Skeletal muscle cell (primary cell): ENCODE measurements at places on chromosomes 11 and 22.
A peak's percentile ranks its signal among the peaks of the same experiment; 100 is the strongest.

DNA sequence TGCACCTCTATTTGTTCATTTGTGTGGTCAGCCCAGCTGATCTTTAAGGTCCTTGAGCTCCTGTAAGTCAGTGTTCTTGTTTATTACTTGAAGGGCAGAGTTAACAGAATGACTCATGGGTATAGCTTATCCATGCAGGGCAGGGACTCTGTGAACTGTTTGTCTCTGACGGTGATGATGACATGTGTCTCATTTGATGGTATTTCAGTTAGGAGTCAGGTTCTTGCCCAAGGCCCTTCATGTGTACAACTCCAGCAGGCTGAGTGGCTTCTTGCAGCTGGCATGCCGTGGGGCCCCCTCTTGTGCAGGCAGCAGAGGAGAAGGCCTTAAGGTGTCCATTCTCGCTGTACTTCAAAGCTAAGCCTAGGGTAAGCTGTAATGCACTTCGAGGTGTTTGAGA, 165.1 kb downstream of the DBX1 start:
- peak; percentile 94 for DNase-seq

DNA sequence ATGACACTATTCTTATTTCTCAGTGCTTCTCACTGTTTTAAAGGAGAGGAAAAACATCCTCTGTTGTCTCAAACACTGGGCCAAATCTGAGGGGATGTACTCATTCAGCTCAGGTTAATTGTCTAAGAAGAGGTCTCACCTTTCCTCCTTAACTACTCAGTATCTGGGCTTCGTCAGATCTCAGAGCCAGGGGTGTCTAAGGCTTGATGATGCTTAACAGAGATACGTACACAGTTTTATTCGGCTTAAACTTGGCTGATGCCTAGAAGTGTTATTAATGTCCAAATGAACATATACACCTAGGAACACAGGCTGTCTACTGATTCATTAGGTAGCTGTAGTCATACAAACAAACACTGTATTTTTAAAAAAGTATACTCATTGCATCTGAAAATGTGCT, 85.8 kb downstream of the UVRAG start:
- no peak for DNase-seq

- DNase-seq: no peak
Measured at GRCh38 chr22:31477329-31477728, 12.3 kb downstream of the EIF4ENIF1 start.

- no peak for DNase-seq
Measured at GRCh38 chr11:119115484-119116234, 5.7 kb upstream of the HINFP start.

DNA sequence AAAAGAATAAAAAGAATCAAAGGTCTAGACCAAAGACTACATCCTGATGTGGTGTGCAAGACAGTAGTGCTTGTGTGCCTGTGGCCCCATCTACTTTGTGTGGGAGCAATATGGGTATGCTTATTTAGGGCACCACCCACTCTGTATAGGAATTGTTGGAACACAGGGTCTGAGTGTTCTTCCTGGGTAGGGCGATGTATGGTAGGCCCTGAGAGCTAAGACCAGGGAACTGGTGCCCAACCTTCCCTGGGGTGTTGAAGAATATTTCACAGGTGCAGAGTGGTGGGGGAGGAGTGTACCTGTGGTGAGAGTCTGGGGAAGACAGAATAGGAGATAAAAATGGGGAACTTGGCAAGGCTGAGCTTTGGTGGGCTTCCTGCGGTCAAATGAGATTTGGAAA, 41.9 kb downstream of the MICAL2 start:
- DNase-seq: no peak

DNA sequence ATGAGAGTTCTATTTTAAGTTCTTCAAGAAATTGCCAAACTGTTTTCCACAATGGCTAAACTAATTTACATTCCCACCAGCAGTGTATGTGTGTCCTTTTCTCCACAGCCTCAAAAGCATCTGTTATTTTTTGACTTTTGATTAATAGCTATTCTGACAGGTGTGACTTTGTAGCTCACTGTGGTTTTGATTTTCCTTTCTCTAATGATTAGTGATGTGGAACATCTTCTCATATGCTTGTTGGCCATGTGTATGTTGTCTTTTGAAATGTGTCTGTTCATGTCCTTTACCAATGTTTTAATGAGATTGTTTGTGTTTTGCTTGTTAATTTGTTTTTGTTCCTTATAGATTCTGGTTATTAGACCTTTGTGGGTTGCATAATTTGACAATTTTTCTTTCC, 18.0 kb upstream of the RAB38 start:
- no peak for DNase-seq

- DNase-seq: no peak
Measured at GRCh38 chr11:65014726-65015227, 817 bp downstream of the ARL2 start.

DNA sequence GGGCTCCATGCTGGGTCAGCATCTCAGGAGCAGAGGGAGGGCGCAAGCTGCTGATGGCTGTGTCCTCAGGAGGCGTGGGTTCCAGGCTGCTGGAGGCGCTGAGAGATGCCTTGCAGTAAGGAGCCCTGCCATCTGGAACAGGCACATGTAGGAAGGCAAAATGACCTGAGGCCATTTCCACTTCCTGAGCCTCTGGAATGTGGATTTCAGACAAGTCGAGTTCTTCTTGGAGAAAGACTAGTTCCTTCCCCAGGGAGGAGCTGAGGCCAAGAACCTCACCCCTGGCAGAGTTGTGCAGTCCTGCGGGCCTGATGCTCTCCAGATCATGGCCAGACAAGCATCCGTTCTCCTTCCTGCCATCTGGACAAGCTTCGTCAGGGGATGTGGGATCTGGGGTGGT, 19.3 kb downstream of the HPS4 start:
- DNase-seq: no peak

DNA sequence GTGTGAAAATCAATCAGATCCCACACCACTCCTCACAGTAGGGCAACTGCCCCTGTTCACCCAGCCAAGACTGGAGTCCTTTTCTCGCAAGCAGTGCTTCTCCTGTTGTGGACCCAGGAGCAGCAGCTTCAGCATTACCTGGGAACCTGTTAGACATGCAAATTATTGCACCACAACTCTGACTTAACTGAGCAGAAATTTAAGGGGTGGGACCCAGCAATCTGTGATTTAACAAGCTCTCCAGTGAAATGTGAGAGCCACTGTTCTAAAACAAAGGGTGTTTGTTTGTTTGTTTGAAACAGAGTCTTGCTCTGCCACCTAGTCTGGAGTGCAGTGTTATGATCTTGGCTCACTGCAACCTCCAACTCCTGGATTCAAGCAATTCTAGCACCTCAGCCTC, 591.4 kb downstream of the SOX6 start:
- no peak for DNase-seq

DNA sequence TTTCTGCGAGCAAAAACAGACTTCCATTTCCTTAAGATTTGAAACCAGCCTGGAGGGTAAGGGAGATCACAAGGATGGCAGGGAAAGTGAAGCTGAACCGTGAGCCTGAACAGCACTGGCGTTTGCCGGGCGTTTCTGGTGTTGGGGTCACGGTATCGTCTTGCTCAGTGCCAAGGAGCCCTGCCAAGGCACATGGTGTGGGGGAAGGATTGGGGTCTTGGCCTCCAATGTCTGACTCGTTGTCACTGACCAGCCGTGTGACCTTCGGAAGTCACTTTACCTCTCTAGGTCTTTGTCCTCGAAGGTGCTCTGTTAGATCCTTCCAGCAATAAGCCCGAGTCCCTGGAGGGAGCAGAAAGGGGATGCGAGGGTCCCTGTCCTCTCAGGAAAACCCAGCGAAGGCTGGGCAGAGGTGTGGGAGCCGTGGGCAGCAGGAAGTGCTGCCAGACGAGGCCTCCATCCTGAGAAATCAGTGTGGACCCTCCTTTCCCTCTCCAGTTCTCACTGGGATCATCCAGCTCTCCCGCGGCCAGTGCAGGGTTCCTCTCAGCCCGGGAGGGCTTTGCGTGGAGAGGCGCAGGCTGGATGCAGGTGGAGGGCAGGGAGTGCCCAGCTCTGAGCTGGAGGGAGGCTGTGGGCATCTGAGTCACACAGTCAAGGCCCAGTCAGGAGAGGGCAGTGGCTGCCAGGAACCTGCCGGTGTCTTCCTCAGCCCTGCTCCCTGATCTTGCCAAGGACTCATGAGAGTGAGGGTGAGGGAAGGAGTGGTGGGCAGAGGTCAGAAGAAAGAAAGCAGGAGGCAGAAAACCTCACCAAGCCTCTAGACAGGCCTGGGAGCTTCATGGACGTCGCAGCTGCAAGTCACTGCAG, 18.9 kb downstream of the TOM1 start:
- DNase-seq: no peak

DNA sequence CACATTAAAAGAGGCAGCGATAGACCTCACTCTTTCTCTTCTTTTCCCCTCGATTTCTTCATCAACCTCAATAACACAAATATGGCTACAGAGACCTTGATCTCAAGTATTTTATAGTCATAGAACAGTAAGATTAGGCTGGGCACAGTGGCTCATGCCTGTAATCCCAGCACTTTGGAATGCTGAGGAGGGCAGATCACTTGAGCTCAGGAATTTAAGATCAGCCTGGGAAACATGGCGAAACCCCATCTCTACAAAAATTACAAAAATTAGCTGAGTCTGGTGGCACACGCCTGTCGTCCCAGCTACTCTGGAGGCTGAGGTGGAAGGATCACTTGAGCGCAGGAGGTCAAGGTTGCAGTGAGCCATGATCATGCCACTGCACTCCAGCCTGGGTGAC, 14.6 kb downstream of the SLN start:
- DNase-seq: no peak

- DNase-seq: no peak
Measured at GRCh38 chr11:99020352-99021225, at the start of gene CNTN5. Gene CNTN5 (plus strand): TSS chr11:99020949.

- no peak for DNase-seq
Measured at GRCh38 chr11:1036303-1036923, at the start of gene MUC6. Gene MUC6 (minus strand): TSS chr11:1036718. CDS start chr11:1036655, 63 bp downstream.

DNA sequence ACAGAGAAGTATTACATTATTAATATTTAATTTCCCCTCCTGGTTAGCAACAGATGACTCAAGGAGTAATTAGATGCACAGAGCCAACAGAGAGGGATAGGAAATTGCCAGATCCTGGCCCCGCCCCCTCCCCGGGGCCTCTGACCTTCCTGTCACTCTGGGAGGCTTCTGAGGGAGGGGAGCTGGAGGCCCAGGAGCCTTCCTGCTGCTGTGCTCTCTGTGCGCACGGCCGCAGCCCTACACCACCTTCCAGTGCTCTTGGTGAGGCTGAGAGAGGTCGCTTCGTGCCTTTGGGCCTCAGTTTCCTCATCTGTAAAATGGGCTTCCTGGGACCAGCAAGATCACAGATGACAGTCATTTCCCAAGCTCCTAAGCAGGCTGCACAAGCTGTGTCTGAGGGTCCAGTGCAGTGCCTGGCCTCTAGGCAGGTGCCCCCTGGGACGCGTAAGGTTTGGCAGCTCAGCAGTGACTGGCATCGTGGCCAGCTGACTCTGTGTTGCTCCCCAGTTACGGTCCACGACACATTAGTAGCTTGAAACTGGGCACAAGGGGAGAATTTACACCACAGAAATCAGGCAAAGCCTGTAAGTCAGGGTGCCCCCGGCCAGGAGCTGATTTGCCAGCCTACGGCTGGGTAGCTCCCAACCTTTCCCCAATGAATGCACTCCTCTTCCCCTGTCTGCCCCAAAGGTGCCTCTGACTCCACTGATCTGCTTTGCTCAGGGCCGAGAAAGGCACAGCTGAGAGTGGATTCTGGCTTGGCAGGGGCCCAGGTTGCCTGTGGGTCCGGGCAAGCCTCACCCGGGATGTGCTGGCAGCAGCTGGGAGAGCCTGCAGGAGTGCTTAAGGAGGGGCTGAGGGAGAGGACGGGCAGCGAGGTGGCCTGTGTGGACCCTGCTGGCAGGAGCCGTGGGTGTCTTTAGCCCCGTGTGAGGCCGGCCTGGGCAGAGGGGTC, 2.3 kb downstream of the ADORA2A start:
- no peak for DNase-seq

GRCh38 chr11:123041185-123041584, 20.8 kb downstream of the HSPA8 start:
- DNase-seq: no peak

GRCh38 chr11:15819679-15820286, 536.6 kb downstream of the SOX6 start:
- DNase-seq: no peak

GRCh38 chr11:134521452-134522289, 109.6 kb upstream of the B3GAT1 start:
- DNase-seq: no peak

DNA sequence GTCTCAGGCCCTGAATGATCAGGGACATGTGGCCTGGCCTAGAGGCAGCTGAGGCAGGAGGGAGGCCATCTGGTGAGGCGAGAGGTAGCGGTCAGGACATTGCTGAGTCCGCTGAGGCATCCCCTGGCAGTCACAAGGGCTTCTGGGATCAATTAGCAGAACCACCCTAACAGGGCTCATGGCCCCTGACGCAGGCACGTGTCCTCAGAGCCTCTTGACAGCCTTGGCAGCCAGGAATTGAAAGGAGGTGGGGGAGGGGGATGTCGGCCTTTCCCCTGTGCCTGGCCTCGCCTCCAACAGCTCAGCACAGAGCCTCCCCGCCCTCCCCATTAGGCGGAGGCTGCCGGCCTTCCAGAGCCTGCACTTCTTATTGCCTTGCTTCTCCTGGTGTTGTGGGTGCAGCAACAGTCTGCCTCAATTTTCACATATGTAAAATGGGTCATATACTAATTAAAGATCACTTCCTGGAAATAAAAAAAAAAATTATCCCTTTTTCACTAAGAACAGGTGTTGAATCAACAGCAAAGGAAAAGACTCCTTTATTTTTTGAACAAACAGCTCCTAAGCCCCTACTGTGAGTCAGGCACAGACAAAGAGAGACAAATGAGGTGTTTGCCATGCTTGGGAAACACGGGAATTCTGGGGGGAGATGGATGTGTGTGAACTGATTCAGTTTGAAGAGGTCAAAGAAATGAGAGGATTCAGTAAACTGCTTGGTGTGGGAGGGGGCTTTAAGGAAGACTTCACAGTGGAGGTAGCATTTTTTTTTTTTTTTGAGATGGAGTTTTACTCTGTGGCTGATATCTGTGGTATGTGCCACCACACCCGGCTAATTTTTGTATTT, 55.3 kb downstream of the NFAM1 start:
- no peak for DNase-seq

GRCh38 chr11:82980292-82980691, 78.8 kb downstream of the DDIAS start:
- peak; percentile 50 for DNase-seq

- no peak for DNase-seq
Measured at GRCh38 chr11:34940026-34940677, 23.7 kb downstream of the PDHX start.

- DNase-seq: peak; percentile 72
Measured at GRCh38 chr11:65988791-65989592, 13.0 kb downstream of the EIF1AD start.

DNA sequence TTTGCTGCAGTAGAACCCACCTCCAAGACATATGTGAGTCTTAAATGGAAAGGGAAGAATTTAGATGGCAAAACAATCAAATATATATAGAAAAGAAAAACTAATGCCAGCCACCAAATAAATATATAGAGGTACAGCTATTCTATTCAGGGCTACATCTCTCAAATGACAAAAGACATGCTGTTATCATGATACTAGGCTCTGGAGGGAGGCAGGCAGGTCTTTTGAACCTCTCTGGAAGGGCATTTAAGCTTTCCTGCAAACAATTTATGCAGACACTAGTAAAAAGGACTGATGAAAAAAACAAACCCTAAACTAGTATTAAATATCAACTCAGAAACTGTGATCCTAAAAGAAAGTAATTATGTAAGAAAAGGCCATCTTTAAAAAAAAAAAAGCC, 24.4 kb downstream of the UEVLD start:
- DNase-seq: no peak

GRCh38 chr11:121716060-121716459, 263.3 kb upstream of the SORL1-AS1 start:
- peak; percentile 84 for DNase-seq
